ENCODE measurements at places on chromosomes 11 and 22. TPM values are rescaled to one million over a fixed set of nuclear protein-coding genes. Genes with fewer than 3 reads are reported as not detected.
A peak's percentile ranks its signal among the peaks of the same experiment; 100 is the strongest.

Gene NLRX1
- total RNA-seq = 20.1 TPM

Gene RPUSD4
- 38.3 TPM for total RNA-seq

Gene PHOX2A
- total RNA-seq = not detected

Gene HOATZ
- not detected for total RNA-seq

Gene KRTAP5-11
- total RNA-seq = not detected

Gene TRIM3
- total RNA-seq = 5.5 TPM

Gene OR52H1
- total RNA-seq = not detected

DNA sequence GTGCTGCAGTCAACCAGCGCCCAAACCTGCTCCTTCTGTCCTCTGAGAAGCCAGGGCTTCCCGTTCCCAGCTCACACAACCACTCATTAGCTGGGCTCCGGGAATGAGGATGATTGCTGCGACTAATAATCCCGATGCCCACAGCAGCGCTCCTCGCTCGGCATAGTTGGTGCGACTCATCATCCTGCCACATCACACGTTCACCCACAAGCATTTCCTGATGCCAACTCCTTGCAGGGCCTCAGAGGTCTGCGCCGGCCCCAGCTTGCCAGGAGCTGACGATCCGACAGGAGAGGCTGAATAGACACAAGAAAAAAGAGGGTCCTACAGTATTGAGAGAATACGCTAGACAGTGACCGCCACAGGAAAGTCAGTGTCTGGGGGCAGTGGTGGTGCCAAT, 10.6 kb upstream of the CSNK1E start:
- no peaks in the 10 kb centered on the region for H3K27me3 ChIP-seq
- DNase-seq = no peak
- peak overlapping the region; percentile 33 for H3K4me3 ChIP-seq
- no peaks in the 10 kb centered on the region for H3K4me1 ChIP-seq

DNA sequence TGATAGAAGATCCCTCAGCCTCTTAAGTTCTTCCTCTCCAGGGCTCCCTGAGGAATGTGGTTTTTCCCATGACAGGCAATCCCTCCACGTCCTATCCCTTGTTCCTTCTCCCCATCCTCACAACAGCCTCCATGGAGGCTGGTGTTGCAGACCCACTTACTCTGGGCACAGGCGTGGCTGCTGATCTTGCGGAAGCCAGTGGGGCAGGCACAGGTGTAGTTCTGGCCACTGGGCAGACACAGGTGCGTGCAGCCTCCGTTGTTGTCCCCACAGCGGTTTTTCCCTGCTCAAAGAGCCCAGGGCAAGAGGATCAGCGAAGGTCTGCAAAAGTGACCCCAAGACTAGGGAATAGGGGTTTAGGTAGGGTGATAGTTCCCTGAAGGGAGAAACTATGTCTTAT, 29.1 kb downstream of the LRP4 start:
- H3K36me3 ChIP-seq = no peaks in the 10 kb centered on the region
- no peak overlapping the region for H3K27ac ChIP-seq
- H3K4me1 ChIP-seq = no peaks in the 10 kb centered on the region
- DNase-seq = no peak

DNA sequence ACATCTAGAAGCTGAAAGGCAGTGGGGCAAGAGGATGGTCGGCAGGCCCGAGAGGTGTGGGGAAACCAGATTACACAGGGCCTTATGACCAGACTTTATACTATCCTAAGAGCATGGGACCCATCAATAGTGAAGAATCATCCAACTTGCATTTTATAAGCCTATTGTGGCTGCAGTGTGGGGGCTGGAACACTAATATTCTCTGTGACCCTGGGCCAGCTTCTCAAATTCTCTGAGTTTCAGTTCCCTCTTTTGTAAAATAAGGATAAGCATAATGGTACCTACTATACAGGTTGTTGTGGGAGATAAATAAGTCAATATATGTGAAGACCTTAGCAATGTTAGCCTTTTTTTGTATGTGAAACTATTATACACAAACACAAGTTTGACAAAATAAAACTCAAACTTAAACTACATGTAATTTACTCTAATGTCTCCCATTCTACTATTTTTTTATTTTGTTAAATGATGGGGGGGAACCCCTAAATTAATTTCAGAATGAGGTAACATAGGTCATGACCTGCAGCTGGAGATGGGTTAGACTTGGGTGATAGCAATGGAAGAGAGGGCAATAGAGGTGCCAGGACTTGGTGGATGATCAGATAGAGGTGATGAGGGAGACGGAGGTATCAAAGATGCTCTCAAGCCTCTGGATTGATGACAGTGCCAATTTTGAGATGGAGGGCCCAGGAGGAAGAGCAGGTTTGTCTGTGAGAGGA, 30.1 kb downstream of the SMCO4 start:
- H3K4me3 ChIP-seq = no peak overlapping the region
- H3K36me3 ChIP-seq = no peaks in the 10 kb centered on the region
- H3K27me3 ChIP-seq = no peaks in the 10 kb centered on the region

DNA sequence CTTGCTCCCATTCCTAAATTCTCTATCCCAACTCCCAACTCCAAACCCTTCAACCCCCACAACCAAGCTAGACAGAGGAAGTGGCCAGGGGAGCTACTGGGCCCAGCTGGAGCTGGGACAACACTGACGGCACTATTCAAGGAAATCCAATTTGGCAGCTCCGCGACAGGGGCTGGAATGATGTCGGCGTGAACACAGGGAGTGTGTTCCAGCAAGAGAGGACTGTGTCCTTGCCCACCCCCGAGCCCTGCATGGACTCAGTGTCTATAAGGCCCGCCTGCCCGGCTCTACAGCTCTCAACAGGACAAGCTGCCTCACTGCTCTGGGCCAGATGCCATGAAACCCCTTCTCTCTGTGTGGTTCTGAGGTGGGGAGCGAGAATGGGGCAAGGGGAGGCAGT, 11.3 kb downstream of the PCSK7 start:
- peaks cover 55% of the 10 kb centered on the region for H3K36me3 ChIP-seq
- H3K27me3 ChIP-seq = no peaks in the 10 kb centered on the region
- H3K4me3 ChIP-seq = no peak overlapping the region
- DNase-seq = no peak

GRCh38 chr11:101049123-101049522, 80.5 kb downstream of the PGR start:
- peaks cover 3% of the 10 kb centered on the region for H3K27me3 ChIP-seq
- no peak overlapping the region for H3K4me3 ChIP-seq
- no peaks in the 10 kb centered on the region for H3K36me3 ChIP-seq
- DNase-seq = no peak

- no peak for DNase-seq
- H3K27ac ChIP-seq = no peak overlapping the region
- H3K36me3 ChIP-seq = no peaks in the 10 kb centered on the region
- peaks cover 29% of the 10 kb centered on the region for H3K27me3 ChIP-seq
- H3K4me3 ChIP-seq = no peak overlapping the region
Measured at GRCh38 chr11:57274904-57275498, 38.0 kb upstream of the APLNR start.

GRCh38 chr22:19832476-19833108, 22.1 kb downstream of the GNB1L start:
- no peak overlapping the region for H3K4me3 ChIP-seq
- no peak for DNase-seq
- no peak overlapping the region for H3K27ac ChIP-seq
- peaks cover 2% of the 10 kb centered on the region for H3K36me3 ChIP-seq

GRCh38 chr22:26430600-26430999, 1.5 kb downstream of the ASPHD2 start:
- peak overlapping the region; percentile 82 for H3K27ac ChIP-seq
- H3K4me3 ChIP-seq = peak overlapping the region; percentile 74
- peaks cover 5% of the 10 kb centered on the region for H3K27me3 ChIP-seq
- peak; percentile 45 for DNase-seq
- peaks cover 63% of the 10 kb centered on the region for H3K4me1 ChIP-seq
- H3K36me3 ChIP-seq = peaks cover 36% of the 10 kb centered on the region

DNA sequence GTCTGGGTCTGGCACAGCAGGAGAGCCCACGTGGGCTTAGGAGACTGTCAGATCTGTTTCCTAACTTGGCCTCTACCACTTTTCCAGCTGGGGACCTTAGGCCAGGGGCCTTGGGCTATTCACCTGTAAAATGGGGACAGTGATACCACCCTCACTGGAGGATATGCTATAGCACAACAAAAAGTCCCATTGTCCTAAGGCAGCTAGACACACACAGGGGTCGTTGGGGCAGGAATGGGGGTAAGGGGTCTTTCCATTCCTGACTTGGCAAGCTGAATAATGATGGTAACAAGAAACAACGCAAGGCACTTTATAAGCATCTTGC, 2.6 kb upstream of the SH3BP1 start:
- H3K4me1 ChIP-seq = peaks cover 74% of the 10 kb centered on the region
- no peaks in the 10 kb centered on the region for H3K27me3 ChIP-seq
- peak overlapping the region; percentile 49 for H3K4me3 ChIP-seq
- H3K27ac ChIP-seq = peak overlapping the region; percentile 88
- DNase-seq = no peak

GRCh38 chr11:106551744-106552673, 466.3 kb downstream of the GUCY1A2 start:
- no peak overlapping the region for H3K4me3 ChIP-seq
- H3K36me3 ChIP-seq = no peaks in the 10 kb centered on the region

DNA sequence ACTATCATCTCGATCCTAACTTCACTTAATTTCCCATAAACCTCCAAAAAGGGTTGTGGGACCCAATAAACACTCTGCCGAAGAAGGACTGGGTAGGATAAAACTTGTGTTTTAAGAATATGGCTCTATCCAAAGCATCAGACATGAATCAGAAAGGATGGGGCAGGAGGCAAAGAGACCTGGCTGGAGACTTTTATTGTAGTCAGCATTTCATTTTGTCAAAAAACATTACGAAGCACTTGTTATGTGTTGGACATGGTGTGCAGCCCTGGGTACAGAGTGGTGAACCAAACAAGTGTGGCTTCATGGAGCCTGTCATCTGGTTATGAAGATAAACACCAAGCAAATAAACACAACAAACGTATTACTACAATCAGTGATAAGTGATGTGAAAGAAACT, 17.3 kb downstream of the IL10RA start:
- peak overlapping the region; percentile 99 for H3K27ac ChIP-seq
- no peak for DNase-seq

DNA sequence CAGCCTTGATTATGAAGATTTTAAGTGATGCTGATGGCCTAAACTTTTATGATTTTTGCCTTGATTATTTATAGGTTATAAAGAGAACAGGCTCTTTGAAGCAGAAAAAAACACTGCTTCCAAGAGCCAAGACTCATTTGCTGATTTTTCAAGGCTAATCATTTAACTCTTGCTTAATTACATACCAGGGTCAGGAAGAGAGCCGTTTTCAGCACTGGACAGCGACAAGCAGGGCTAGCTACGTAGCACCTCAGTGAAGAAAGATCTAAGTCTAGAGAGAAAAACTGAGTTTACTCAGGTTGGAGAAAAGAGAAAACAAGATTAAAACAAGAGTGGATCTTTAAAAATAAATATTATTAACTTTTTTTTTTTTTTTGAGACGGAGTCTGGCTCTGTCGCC, 615.4 kb upstream of the B3GAT1 start:
- H3K27me3 ChIP-seq = peaks cover 10% of the 10 kb centered on the region
- H3K4me3 ChIP-seq = no peak overlapping the region
- no peak overlapping the region for H3K27ac ChIP-seq
- no peaks in the 10 kb centered on the region for H3K36me3 ChIP-seq

GRCh38 chr11:83151274-83151977, 5.5 kb upstream of the PCF11 start:
- no peak overlapping the region for H3K4me3 ChIP-seq
- DNase-seq = no peak
- H3K27ac ChIP-seq = no peak overlapping the region
- no peaks in the 10 kb centered on the region for H3K36me3 ChIP-seq
- H3K4me1 ChIP-seq = peaks cover 8% of the 10 kb centered on the region

DNA sequence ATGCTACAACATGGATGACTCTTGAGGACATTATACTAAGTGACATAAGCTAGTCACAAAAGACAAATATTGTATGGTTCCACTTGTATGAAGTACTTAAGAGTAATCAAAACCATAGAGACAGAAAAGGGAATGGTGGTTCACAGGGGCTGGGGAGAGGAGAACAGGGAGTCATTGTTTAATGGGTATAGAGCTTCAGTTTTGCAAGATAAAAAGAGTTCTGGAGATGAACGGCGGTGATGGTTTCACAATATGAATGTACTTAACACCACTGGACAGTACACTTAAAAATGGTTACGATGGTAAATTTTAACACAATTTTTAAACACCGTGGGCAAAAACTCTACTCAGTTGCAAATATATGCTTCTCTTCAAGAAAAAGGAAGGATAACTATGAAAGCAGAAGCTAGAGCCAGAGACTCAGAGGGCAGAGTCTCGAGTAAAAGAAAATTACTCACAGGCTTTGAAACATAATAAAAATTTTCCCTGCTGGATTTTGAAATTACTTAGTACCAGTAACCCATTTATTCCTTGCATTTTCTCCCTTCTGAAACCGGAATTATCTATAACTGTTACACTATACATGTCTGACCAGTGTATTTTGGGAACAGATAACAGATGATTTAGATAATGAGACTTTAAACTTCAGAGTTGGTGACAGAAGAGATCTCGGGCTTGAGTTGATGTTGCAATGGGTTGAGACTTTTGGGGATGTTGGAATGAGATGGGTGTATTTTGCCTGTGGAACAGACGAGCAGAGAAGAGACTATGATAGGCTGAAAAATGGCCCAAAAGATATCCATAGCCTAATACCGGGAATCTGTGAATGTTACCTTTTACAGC, 15.0 kb downstream of the MRTFA start:
- H3K36me3 ChIP-seq = peaks cover 25% of the 10 kb centered on the region
- DNase-seq = no peak
- H3K27me3 ChIP-seq = no peaks in the 10 kb centered on the region
- peaks cover 11% of the 10 kb centered on the region for H3K4me1 ChIP-seq
- no peak overlapping the region for H3K4me3 ChIP-seq

GRCh38 chr11:131546218-131546895, 175.9 kb downstream of the NTM start:
- peaks cover 8% of the 10 kb centered on the region for H3K27me3 ChIP-seq
- H3K36me3 ChIP-seq = no peaks in the 10 kb centered on the region
- no peak overlapping the region for H3K27ac ChIP-seq
- DNase-seq = no peak
- no peaks in the 10 kb centered on the region for H3K4me1 ChIP-seq

GRCh38 chr11:129946256-129946655, 50.9 kb upstream of the NFRKB start:
- H3K4me3 ChIP-seq = no peak overlapping the region
- DNase-seq = no peak
- no peak overlapping the region for H3K27ac ChIP-seq
- peaks cover 21% of the 10 kb centered on the region for H3K36me3 ChIP-seq
- no peaks in the 10 kb centered on the region for H3K27me3 ChIP-seq
- H3K4me1 ChIP-seq = no peaks in the 10 kb centered on the region

DNA sequence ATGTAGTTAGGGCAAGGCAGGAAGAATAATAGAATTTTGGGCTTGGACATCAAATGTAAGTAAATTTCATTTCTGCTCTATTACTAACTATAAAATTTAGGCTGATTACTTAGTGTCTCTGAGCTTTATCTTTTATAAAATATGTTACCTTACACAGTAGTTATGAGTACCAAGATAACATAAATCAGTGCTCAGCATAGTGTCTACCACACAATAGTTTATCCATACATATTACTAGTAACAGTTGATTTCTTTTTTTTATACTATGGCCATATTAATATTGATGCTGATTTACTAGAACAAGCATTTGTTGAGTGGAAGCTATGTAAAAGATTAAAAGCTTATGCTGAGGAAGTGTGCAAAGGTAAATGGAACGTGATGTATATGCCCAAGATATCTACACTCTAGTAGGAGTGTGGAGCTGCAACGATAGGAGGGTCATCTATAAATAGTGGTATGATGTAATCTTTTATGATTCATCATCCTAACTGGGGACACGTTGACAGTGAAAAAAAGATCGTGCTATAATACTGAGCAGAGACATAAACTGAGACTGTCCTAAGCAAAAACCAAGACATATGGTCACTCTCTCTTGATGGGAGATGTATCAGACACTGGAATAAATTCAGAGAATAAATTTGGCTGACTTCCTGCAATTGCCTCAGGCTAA, 8.7 kb upstream of the SLC5A12 start:
- H3K36me3 ChIP-seq = no peaks in the 10 kb centered on the region
- no peaks in the 10 kb centered on the region for H3K4me1 ChIP-seq
- no peaks in the 10 kb centered on the region for H3K27me3 ChIP-seq
- H3K4me3 ChIP-seq = no peak overlapping the region

Data from activated CD8-positive, alpha-beta T cell treated with anti-CD3 and anti-CD28 coated beads for 36 hours (primary cell).